ENCODE measurements at places on chromosomes 2 and 18.

DNA sequence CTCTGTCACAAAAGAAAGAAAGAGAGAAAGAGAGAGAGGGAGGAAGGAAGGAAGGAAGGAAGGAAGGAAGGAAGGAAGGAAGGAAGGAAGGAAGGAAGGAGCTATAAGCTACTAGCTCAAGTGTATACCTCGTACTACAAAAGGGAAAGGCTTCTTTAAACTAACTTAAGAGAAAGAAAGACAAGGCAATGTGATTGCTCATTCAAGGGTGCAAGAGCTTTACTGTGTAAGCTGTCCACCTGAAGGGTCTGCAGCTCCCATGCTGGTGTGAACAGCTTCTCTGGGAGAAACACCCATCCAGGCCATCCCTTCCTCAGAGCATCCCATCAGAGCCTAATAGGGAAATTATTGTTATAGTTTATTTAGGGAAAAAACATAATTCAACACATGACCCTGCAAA is 286.1 kb upstream of the ID2 start:
- DNase-seq = no peak

DNA sequence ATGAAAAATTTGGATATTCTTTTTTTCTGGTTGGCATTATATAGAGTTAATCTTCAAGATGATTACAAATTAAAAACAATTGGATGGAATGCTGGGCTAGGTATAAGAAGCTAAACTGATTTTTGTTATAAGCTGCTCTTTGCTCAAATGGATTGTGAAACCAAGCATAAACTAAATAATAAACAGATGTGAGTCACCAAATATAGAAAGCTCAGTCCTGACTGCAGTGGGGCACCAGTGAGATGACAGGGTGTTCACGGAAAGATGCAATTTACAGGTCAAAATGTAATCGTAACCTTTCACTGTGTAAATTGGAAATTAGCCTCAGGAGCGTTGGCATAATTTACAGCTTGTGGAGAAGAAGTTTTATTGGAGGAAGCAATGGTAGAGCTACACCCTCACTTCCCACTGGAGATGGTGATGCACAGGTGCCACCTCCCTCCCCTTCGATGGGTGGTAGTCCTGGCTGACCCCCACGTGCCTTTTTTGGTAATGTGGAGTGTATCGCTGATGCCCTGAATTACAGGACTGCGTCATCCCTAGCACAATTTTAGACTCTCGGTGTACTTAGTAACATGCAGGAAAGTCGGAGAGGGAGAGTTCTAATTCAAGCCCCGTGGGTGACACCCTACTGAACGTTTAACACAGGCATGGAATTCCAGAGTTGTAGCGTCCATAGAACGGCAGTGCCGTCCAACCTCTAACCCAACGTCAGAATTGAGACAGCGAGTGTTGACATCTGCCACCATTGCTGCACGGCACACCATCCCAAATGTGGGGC is 73.9 kb upstream of the NFATC1 start:
- DNase-seq = no peak

GRCh38 chr18:35143622-35144596 is 96.9 kb upstream of the ZNF397 start:
- DNase-seq = no peak

- no peak for DNase-seq
Observed at GRCh38 chr18:63031375-63031774, 288.2 kb downstream of the BCL2 start.

- DNase-seq = no peak
Observed at GRCh38 chr2:119350311-119350998, 16.2 kb downstream of the C2orf76 start.

DNA sequence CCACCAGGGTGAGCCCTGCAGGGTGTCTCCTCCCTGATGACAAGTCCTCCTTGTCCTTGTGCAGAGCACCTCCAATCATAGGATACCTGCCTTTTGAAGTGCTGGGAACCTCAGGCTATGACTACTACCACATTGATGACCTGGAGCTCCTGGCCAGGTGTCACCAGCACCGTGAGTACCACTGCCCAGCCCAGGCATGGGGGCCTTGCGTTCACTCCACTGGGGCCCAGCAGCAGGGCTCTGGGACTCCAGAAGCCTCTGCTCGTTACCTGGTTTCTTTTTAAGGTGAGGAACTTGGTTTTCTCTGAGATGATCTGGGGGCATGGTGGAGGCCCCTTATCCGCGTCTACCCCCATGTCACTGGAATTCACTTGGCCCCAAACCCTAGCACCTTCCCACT is 36.5 kb upstream of the RPL31 start:
- DNase-seq = no peak

- no peak for DNase-seq
Observed at GRCh38 chr2:176502619-176503018, 233.4 kb downstream of the MTX2 start.

DNA sequence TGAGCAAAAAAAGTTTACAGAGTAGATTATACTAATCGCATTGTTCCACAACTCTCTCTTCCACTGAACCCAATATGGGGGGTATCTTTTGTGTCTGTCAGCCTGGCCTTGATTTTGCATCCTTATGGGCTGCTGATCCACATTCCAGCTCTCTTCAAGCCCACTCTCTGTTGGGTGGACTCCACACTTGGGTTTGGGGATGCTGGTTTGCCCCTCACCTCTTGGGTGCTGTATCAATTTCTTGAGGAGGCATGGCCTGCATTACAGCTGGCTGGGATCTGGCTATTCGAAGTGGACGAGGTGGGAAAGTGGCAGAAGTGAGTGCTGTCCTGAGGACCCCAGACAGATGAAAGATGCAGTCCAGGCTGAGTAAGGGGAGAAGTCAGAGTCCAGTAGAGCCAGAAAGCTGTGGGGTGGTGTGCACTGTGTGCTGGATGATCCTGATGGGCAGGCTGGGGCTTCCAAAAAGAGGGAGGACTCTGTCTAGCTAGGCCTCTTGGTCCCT is 141.4 kb downstream of the CAPN13 start:
- no peak for DNase-seq

GRCh38 chr2:110120171-110121051 is 4.8 kb upstream of the MALL start:
- no peak for DNase-seq

- no peak for DNase-seq
Observed at GRCh38 chr2:105540642-105541041, 141.8 kb upstream of the FHL2 start.

DNA sequence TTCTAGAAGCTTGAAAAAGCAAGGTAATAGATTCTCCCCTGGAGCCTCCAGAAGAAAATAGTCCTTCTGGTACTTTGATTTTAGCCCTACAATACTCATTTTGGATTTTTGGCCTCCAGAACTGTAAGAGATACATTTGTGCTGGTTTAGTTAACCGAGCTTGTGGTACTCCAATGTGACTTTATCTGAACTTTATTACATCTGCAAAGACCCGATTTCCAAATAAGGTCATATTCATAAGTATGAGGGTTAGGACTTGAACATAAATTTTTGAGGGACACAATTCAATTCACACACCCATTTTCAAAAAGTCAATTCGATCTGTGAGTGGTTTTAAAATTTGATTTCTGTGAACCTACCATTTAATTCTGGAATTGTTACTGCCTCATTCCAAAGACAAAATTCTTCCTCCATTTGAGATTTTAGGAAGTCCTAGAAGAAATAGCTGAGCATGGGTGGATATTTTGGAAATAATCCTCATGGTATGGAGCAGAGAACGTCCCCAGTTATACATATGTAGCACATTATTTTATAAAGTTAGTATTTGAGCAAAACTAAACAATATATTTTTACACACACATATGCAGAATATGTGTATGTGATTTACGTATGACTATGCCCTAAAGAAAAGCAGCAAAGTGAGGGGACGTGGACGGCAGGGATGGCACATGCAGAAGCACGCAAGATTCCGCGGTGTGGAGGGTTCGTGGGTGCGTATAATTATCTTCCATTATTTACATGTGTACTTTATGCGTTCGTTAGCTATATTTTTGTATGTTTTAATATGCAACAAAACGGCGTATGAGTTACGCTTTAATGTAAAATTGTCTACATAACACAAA is 905 bp upstream of the NUP35 start:
- no peak for DNase-seq

- peak; percentile 83 for DNase-seq
Observed at GRCh38 chr2:236569573-236569973, at the start of gene ACKR3. ACKR3 (plus strand) TSS chr2:236569825; CDS start chr2:236580466, 10,641 bp downstream.

- DNase-seq = peak; percentile 85
Observed at GRCh38 chr2:200862532-200863000, 1.9 kb downstream of the CLK1 start.

DNA sequence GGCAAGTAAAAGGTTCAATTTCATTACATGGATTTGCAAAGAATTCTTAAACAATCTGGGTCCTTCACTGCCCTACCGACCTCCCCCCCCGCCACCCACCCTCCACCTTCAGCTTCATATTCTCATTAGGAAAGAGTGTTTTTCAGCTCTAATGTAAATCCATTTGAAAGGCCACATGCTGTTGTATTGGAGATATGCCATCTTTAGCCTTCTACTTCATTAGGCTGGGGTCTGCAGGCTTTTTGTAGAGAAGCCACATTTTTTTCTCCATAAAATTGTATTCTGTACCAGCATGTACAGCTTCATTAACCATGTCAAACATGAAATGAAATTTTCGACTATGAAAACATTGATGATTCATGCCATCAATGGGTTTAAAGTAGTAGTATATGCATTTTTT is 42.8 kb upstream of the THUMPD2 start:
- no peak for DNase-seq

DNA sequence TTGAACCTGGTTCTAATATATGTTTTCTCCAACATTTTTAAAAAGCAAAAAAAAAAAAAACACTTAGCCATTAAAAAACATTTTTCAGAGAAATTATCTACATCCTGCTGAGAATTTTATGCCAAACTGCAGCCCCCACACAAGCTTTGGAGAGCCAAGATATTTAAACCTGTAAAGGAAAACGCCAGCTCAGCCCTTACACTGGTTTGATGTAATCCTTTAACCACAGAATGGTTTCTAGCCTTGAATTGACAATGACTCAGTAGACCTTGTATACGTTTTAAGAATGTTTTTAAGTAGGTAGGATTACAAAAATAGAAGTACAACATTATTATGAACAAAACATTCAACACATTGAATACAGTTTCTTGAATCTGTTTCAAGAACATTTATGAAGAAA is 113.6 kb downstream of the BABAM2 start:
- DNase-seq = no peak

- DNase-seq = no peak
Observed at GRCh38 chr2:224940618-224941017, 101.7 kb downstream of the DOCK10 start.

GRCh38 chr18:10303171-10303570 is 151.3 kb upstream of the APCDD1 start:
- no peak for DNase-seq

DNA sequence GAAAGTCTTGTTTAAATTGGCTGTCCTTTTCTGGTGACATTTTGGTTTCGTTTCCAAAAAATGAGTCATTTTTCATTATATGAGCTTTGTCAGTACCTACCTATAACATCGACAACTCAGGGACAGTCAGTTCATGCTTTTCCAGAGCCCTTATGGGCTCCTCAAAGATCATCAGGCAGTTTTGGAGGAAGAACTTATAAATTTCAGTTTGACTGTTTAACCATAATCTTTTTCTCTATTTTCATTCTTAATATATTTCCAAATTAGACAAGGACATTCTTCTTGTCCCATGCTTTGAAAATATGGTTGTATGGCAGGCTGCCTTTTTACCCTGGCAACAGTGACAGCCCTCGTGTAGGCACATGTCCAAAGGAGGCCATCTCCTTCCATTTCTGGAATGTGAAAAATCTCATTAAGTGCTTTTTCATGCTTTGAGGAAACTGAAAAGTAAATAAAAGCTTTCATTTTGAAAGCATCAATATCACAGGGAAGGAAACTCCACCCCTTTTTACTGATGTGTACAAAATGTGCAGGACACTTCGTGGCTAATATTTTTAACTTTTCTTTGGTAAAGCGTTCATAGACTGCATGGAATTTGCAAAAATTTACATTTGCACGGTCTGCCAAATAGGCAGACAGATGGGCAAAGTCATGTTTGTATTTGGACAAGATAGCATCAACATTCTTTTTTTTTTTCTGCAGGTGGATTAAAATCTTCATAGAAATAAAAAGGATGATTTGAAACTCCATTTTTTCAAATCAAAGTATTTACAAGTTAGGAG is 7.2 kb upstream of the PROC start:
- no peak for DNase-seq

DNA sequence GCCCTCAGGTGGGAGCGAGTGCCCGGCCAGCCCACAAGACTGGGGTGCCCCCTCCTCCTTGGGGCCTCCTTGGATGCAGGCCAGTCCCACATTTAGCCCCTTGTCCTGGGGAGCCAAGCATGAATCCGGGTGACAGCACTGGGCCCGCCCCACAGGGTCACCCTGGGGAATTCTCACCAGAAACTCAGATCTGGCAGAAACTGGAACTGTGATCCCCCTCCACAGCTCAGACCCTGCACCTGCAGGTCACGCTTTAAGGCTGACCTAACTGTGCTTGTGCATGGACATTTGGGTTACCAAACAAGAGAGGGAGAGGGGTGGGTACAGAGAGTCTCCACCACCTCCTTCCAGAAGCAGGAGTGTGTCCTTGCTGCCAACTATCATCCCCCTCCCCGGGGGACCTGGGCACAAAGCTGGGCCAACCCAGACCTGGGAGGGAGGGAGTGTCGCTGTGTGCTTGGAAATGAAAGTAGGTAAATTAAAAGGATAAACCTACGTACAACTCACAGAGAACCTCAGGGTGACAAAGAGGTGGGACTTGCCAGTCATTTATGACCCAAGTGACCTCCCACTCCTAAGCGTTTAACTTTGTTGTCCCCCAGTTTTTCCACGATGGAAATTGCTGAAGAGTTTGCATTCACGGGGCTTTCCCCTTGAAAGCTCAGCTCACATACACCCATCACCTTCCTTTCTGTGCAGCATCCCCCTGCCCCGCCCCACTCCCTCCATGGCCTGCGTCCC is 9.1 kb downstream of the ITM2C start:
- DNase-seq = peak; percentile 61

- DNase-seq = no peak
Observed at GRCh38 chr2:133418021-133418420, 150.2 kb downstream of the NCKAP5 start.

GRCh38 chr18:48669991-48670750 is 131.3 kb downstream of the CTIF start:
- peak; percentile 38 for DNase-seq

GRCh38 chr18:2843146-2843545 is 3.7 kb upstream of the EMILIN2 start:
- DNase-seq = no peak

DNA sequence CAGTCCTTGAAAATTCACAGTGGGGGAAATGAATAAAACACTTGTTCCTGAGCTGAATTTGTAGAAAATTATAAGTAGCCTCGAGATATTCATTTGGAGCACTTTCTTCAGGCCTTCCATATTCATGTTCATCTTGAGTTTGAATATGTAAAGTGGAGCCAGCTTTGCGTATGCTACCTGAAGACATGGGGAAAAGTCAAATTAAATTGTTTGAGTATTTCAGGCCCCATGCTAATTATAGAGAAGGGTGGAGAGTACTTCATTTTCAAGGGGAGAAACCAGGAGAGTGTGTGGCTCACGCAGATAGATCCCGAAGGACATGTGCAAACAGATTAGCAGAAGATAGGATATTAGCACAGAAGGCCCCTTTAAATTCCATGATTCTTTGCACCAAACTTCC is 7.7 kb downstream of the RPRM start:
- DNase-seq = no peak

GRCh38 chr18:12839526-12840196 is 44.4 kb downstream of the PTPN2 start:
- no peak for DNase-seq
